ENCODE measurements at places on chromosomes 11 and 22.

GRCh38 chr11:107696140-107696539 is 15.7 kb downstream of the SLN start:
- no peak for DNase-seq

- no peak for DNase-seq
These were observed 236.7 kb downstream of the TTC28 start for GRCh38 chr22:28442711-28443525.

DNA sequence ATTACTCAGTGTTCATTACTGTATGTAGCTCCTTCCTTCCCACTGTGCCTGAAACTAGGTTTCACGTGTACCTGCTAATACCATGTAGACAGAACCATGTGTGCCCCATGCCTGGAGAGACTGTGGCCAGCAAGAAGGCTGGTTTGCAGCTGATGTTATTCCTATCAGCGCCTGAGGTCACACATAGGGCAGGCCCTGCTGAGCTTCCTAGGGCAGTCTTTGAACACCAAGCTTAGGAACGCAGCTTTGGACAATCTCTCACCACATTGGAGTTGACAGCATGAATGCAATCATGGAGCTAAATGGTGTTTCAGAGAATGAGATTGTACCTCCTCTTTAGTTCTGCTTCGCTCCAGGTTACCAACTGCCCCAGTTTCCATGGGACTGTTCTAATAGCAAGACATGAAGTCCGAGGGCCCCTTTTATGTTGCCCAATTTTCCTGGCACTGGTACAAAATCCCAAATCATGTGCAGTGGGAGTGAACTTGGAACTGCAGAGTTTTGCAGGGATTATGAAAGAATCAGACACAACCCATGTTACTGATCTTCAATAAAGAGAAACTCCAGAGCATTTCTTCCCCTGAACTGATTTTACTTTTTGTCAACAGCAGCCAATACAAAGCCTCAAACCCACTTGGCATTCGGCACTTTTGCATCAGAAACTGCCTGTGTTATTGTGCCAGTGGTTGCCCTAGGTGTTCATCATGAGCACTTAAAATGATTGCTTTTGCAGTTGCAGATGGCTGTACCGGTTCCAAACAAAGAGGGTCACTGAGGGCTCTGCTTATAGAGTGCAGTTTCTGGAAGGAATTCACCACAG is 154.2 kb upstream of the TTC12 start:
- no peak for DNase-seq

- DNase-seq: no peak
These were observed 11.5 kb upstream of the SPI1 start for GRCh38 chr11:47389577-47390421.

- no peak for DNase-seq
These were observed 7.9 kb upstream of the EHF start for GRCh38 chr11:34613015-34613414.

DNA sequence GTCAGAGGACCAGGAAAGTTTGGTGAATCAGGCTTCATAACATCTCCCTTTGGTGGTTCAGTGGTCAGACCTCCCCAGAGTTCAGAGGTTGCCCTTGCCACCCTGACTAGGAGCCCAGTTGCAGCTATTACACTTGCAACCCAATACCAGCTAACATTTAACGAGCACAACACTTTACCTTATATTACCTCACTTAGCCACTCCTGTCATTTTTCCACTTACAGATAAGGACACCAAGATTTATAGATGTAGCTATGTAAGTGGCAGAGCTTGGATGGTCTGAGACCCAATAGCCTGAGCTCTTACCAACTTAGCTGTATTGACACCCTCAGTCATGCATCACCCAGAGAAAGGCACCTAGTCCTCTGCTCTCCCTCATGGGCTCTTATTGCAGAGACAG is 234.7 kb downstream of the INSC start:
- DNase-seq: no peak

DNA sequence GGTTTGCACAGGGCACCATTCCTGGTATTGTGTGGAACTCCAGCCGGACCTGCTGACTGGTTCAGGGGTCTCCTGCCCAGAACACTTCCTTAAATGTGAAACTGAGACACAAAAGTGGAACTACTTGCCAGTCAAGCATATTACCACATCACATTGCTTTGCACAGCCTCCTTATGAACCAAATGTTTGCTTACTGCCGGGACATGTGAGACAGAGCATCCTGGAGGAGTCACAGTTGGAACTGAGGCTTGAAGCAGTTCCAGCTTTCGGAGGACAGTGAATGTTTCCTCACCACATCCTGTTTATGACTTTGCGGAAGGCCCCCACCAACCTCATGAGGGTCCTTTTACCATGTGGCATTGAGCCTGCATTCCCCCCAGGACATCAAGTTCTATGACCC is 105.8 kb upstream of the ARHGAP42 start:
- DNase-seq: no peak
